ENCODE measurements at places on chromosomes 7 and 10. TPM values are rescaled to one million over a fixed set of nuclear protein-coding genes. Genes with fewer than 3 reads are reported as not detected.

Gene TPST1
- total RNA-seq: 35.7 TPM

- H3K36me3 ChIP-seq: no peaks in the 10 kb centered on the region
- H3K27me3 ChIP-seq: no peaks in the 10 kb centered on the region
- peak overlapping the region; percentile 82 for H3K4me3 ChIP-seq
- DNase-seq: no peak
- peaks cover 21% of the 10 kb centered on the region for H3K4me1 ChIP-seq
Measured at GRCh38 chr10:14605231-14605925, 169.3 kb downstream of the FAM107B start.

Gene OR6B1
- total RNA-seq: not detected

GRCh38 chr7:2399848-2400587 is 3.4 kb upstream of the CHST12 start:
- no peaks in the 10 kb centered on the region for H3K36me3 ChIP-seq
- peak overlapping the region; percentile 7 for H3K4me3 ChIP-seq
- H3K27ac ChIP-seq: peak overlapping the region; percentile 81

Gene EBLN1
- not detected for total RNA-seq

DNA sequence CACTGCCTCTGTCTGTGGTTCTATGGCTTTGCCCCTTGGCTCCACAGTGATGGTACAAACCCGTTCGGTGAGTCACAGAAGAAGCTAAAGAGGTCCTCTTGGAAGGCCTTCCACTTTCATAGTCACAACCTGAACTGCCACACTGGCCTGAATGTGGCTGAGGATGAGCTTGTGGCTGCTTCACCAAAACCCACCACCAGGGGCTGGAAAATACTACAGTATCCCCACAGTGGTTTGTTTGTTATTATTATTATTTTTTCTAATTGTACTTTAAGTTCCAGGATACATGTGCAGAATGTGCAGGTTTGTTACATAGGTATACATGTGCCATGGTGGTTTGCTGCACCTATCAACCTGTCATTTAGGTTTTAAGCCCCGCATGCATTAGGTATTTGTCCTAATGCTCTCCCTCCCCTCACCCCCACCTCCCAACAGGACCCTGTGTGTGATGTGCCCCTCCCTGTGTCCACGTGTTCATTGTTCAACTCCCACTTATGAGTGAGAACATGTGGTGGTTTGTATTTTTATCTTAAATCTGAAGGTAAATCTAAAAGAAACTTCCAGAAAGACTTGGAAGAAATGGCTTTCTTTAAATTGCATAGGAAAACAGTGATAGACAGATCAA is 160.8 kb upstream of the NPSR1 start:
- H3K27me3 ChIP-seq: no peaks in the 10 kb centered on the region
- no peaks in the 10 kb centered on the region for H3K36me3 ChIP-seq
- no peak overlapping the region for H3K4me3 ChIP-seq

Gene TECTB
- not detected for total RNA-seq

DNA sequence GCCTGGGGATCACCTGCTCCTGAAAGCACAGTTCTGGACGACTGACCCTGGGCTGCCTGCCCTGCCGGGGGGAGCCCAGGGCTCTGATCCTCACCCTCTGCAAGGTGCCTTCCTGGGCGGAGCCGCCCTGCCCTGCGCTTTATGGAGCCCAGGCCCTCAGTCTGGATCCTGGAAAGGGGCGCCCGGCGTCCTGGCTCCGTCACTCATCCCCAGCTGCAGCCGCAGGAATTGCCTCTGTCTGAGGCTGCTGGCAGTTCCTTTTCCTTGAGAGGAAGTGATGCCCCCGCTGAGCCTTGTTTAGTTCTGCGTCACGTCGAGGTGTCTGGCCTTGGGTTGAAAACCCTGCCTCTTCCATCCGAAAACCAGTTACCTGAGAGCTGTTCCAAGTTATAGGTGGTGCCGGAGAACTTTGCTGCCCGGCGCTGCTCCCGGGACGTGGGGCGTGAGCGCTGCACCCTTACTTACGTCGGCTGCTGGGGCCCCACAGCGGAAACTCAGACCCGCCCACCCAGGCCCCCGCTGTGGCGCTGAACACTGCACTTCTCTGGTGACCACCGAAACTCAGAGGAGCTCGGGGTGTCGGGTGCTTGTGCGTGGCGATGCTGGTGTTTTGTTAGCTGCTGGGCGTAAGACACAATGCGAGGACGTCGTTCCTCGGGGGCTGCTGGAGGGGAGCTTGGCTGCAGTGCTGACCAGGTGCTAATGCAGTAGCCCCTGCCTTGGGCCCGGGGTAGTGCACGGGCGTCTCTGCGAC is 5.4 kb downstream of the MAFK start:
- peak overlapping the region; percentile 100 for H3K27ac ChIP-seq
- no peaks in the 10 kb centered on the region for H3K4me1 ChIP-seq
- DNase-seq: no peak
- no peak overlapping the region for H3K4me3 ChIP-seq

GRCh38 chr7:105776068-105776790 is 100.2 kb downstream of the ATXN7L1 start:
- no peak overlapping the region for H3K27ac ChIP-seq
- H3K4me1 ChIP-seq: no peaks in the 10 kb centered on the region
- H3K36me3 ChIP-seq: no peaks in the 10 kb centered on the region
- H3K27me3 ChIP-seq: no peaks in the 10 kb centered on the region

GRCh38 chr10:32332299-32332750 is 14.6 kb downstream of the EPC1 start:
- H3K36me3 ChIP-seq: peaks cover 2% of the 10 kb centered on the region
- no peak for DNase-seq
- no peak overlapping the region for H3K27ac ChIP-seq
- no peaks in the 10 kb centered on the region for H3K27me3 ChIP-seq
- H3K4me3 ChIP-seq: no peak overlapping the region
- H3K4me1 ChIP-seq: peaks cover 3% of the 10 kb centered on the region

GRCh38 chr7:128705891-128706333 is 33.2 kb upstream of the CALU start:
- no peak overlapping the region for H3K27ac ChIP-seq
- no peak overlapping the region for H3K4me3 ChIP-seq
- no peak for DNase-seq

DNA sequence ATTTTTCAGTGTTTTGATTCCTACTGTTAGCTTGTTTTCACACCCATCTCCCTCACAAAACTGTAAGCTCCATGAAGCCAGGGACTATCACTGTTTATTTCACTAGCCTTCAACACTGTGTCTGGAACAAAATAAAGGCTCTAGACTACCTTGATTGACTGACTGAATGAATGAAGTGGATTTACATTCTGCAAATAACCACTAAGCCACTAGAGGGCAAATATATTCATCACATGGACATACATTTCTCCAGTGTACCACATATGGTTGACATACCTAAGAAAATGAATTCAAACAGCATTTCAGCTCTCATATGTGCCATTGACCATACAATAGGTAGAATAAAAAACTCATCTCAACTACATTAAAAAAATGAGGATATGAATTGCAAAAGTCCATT is 185.9 kb downstream of the RAB11FIP2 start:
- no peaks in the 10 kb centered on the region for H3K4me1 ChIP-seq
- DNase-seq: no peak
- H3K27me3 ChIP-seq: no peaks in the 10 kb centered on the region
- H3K27ac ChIP-seq: no peak overlapping the region
- H3K4me3 ChIP-seq: no peak overlapping the region

Gene SORCS1
- total RNA-seq: 0.76 TPM

Gene EIF3A
- 95.6 TPM for total RNA-seq

Gene PSD
- total RNA-seq: 2.2 TPM

Gene FZD8
- 18.8 TPM for total RNA-seq

GRCh38 chr10:3942937-3943489 is 158.0 kb upstream of the KLF6 start:
- no peak overlapping the region for H3K27ac ChIP-seq
- no peak for DNase-seq
- no peaks in the 10 kb centered on the region for H3K36me3 ChIP-seq
- no peaks in the 10 kb centered on the region for H3K27me3 ChIP-seq
- H3K4me3 ChIP-seq: no peak overlapping the region

- H3K27me3 ChIP-seq: no peaks in the 10 kb centered on the region
- no peak for DNase-seq
- H3K4me1 ChIP-seq: no peaks in the 10 kb centered on the region
- H3K4me3 ChIP-seq: no peak overlapping the region
Measured at GRCh38 chr10:114070710-114071109, 27.0 kb downstream of the ADRB1 start.

GRCh38 chr7:30789334-30789711 is 18.1 kb downstream of the MINDY4 start:
- H3K4me3 ChIP-seq: no peak overlapping the region
- no peaks in the 10 kb centered on the region for H3K36me3 ChIP-seq
- DNase-seq: no peak
- H3K4me1 ChIP-seq: no peaks in the 10 kb centered on the region
- H3K27me3 ChIP-seq: no peaks in the 10 kb centered on the region
- no peak overlapping the region for H3K27ac ChIP-seq

DNA sequence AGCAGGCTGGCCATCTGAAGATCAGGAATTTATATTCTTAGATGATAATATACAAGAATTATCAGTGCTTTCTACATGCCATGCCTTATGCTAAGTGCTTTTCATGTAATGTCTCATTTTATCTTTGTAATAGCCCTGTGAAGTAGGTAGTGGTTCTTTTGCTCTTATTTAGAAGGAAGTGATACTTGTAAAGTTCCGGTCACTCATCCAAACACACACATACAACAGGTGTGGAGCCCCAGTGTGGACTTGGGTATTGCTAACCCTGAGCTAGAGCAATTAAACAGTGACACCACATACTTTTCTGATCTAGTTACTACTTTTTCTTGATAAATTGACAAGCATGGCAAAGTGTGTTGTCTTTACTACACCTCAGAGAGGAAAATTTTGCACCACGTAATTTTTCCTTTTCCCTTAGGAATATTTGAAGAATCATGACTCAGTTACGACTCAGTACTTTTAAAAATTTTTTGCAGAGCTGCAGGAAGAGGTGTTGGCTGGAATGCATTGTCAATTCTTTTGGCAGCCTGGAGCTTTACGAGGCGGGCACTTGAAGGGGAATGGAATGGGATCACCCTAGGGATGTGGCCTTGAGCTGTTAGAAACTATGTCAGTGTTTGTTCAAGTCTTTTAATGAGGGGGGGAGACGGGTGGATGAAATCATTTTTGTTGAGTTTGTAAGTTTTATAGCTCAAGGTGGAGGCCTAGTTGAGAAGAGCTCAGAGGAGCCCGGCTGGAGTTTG is 212.5 kb upstream of the CELF2 start:
- no peaks in the 10 kb centered on the region for H3K27me3 ChIP-seq
- no peaks in the 10 kb centered on the region for H3K36me3 ChIP-seq
- H3K27ac ChIP-seq: no peak overlapping the region

DNA sequence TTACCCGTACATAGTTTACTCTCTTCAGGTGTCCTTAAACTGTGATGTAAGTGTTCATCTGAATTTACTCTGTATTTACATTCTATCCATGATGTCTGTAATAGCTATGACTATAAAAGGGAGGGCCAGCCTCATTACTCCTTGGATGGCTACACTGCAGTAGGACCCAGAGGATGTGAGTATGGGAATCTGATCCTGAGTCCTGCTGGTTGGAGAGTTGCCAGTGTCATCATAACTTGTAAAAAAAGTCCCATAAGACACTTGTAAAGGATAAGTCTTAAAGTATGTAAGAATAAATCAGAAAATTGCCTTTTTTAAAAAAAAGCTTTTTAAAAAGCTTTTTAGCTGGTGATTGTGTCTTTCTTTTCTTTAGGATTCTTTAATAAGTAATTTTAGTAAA is 95.4 kb downstream of the PPP1R9A start:
- H3K27ac ChIP-seq: no peak overlapping the region
- H3K4me1 ChIP-seq: no peaks in the 10 kb centered on the region
- peak; percentile 30 for DNase-seq
- H3K4me3 ChIP-seq: no peak overlapping the region

Gene SSC4D
- 2.1 TPM for total RNA-seq
